ENCODE measurements at places on chromosomes 16 and 17.

DNA sequence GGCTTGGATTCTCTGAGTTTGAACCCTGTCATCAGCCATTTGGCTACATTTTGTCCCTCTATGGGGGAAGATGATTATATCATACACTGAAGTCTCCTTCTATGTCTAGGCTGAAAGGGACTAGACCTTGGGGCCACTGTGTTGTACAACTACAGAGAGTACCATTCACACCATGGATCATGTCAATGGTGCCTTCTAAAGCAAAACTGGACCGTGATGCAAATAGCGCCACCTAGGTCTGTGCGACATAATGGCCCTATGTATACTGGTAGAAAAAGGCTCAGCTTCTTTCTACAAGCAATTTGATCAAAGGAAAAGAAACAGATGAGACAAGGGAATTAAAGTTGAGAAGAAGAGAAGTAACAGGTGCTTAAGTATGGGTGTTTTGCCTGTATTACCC is 100.7 kb downstream of the LYRM1 start:
- peak; percentile 42 for DNase-seq

- no peak for DNase-seq
These were observed 5.6 kb downstream of the STAT5B start for GRCh38 chr17:42270596-42270995.

DNA sequence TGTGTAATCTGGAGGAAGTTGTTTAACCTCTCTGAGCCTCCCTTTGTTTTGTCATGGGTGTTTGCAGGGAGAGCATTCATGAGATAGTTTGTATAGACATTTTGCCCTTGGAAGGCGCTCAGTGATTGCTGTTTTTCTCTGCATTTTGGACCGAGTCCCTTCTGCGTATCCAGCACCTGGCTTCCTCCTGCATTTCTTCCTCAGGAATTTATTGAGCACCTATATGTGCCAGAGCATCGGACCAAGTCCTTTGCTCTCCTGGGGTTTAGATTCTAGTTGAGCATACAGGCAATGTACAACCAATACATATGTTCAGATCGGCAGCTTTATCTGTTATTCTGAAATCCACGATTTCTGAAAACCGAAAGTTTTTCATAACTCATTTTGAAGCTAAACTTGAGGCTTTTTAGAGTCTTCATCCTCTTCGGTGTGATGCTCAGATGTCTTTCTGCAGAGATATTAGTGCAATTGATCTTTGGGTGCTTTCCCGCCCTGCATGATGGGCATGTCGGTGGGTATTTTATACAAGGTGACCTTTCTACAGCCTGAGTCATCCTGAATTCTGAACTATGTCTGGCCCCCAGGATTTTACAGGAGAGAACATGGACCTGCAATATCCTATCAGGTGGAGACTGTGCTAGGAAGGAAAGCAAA is 4.1 kb downstream of the IL4R start:
- no peak for DNase-seq

- DNase-seq: no peak
These were observed 295.4 kb upstream of the AXIN2 start for GRCh38 chr17:65856865-65857264.

- peak; percentile 39 for DNase-seq
These were observed 37.6 kb upstream of the PIRT start for GRCh38 chr17:10875430-10875851.

- DNase-seq: no peak
These were observed 3.4 kb downstream of the TBC1D24 start for GRCh38 chr16:2478279-2478678.

GRCh38 chr16:65534121-65534528 is 412.3 kb upstream of the CDH11 start:
- no peak for DNase-seq

DNA sequence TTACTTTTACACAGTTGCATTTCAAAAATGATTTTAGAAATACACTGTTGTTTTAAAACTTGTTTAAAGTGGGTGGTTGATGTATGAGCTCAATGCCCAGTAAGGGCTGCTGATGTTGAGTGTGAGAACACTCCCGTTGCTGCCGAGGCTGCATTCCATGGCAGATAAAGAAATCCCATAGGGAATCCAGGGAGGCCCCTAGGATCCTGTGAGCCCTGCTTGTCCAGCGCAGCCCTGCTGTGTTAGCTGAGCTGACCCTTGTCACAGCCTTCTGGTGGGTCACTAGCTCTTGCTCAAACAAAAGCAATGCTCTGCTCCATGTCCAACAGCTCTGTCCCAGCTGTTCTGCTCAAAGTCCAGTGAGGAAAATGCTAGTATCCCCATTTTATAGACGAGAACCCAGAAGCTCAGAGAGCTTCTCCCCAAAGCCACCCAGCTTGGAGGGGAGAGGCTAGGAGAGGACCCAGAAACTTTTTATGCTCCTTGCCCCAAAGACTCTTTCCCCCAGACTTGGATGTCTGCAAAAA is 18.6 kb upstream of the COL1A1 start:
- DNase-seq: no peak

DNA sequence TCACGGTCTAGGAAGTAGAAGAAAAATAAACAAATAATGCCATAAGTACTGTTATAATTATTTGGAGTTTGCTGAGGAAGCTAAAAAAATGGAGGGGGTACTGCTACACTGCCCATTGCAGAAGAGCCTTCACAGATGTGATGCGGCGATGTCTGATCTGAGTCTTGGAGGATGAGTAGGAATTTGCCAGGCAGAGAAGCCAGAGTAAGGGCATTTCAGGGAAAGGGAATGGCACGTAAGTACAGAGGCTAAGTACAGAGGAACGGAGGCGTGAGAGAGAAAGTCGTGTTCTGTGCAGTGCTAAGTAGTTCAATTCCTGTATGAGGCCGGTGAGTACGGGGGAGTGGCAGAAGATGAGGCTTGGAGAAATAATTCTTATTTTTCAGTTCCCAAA is 741 bp upstream of the GRB2 start:
- DNase-seq: peak; percentile 22

GRCh38 chr17:4184811-4185210 is 41.8 kb downstream of the CYB5D2 start:
- DNase-seq: no peak

DNA sequence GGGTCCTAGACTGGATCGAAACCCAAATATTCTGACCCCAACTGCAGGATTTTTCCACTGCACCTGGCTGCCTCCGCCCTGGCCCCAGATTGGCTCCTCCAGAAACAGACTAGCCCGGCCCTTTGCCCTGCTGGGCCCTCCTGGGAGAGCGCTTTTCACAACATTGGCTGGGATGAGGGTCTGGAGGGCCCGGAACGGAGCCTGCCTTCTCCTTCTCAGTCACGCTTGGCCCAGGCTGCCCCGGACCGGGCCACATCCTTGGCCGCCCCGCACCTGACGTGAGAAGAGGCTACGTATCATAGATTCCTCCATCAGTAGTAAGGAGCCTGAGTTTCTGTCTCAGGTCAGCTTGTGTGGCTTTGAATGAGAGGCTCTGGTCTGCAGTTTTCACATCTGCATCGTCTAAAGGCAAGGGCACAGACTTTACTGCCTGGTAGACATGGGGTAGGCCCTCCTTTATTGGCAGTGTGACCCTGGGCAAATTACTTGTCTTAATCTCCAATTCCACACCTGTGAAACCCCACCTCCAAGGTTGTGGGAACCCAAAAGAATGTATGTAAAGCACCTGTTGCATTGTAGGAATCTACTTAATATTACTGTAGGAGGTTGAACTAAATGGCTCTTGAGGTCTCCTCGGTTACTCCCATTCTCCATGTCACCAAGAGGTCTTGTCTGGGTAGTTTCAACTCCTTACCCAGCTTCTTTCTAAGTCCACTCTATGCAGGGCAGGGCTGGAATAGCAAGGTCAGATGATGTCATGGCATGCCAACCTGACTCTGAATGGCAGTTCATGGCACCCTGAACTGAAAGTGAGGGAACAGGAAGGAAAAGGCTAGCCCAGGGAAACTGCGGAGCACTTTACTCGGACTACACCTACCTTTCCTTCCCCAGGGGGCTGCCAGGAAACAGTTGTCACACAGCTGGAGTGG is 661 bp downstream of the LRRC3C start:
- peak; percentile 48 for DNase-seq

GRCh38 chr16:81473558-81473957 is 28.9 kb downstream of the CMIP start:
- DNase-seq: no peak

GRCh38 chr17:81396278-81396721 is 1.0 kb downstream of the BAHCC1 start:
- no peak for DNase-seq

DNA sequence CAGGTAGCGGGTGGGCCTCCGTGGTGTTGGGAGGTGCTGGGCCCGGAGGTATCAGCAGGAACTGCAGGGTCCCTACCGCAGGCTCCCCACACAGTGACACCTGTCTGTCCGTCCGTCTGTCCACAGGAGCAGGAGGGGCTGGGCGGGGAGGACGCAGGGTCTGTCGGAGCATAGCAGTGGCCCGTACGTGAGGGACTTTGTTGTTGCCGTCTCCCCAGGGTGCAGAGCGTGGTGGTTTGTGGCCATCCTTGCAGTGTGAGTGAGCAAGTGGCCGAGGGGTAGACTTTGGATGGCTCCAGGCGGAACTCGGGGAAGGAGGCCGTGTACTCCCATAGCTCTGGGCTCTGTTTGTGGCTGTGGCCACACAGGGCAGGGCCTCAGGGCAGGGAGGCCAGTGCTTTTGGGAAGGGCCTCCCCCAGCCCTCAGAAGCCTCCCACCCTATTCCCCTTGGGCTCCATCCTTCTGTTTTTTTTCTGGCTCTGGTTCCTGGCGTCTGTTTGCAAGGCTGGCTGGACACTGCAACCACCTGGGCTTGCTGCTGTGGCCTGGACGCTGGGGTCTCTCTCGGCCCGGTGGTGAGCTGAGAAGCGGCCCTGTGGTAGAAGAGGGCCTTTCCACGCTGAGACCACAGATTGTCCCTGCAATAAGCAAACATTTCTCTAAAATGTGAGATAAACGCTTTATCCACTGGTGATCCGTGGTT is 41.0 kb upstream of the ZNF750 start:
- no peak for DNase-seq

DNA sequence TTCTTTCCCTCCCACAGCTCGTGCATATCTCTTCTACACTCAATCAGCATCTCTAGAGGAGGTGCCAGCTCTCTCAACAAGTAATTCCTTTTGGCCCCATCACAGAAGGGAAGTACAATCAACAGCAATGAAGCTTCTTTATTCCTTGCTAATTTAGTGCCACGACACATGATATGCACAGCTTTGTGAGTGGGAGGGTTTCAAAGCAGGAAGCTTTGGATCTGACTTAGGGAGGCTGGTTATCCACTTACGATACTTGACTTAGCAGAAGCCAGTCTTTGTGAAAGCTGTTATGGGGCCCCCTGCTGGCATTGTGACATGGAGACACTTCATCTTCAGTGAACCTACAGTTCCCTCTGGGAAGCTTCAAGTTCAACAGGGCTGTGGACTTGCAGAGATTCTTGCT is 81.0 kb downstream of the TMEM100 start:
- DNase-seq: peak; percentile 48

DNA sequence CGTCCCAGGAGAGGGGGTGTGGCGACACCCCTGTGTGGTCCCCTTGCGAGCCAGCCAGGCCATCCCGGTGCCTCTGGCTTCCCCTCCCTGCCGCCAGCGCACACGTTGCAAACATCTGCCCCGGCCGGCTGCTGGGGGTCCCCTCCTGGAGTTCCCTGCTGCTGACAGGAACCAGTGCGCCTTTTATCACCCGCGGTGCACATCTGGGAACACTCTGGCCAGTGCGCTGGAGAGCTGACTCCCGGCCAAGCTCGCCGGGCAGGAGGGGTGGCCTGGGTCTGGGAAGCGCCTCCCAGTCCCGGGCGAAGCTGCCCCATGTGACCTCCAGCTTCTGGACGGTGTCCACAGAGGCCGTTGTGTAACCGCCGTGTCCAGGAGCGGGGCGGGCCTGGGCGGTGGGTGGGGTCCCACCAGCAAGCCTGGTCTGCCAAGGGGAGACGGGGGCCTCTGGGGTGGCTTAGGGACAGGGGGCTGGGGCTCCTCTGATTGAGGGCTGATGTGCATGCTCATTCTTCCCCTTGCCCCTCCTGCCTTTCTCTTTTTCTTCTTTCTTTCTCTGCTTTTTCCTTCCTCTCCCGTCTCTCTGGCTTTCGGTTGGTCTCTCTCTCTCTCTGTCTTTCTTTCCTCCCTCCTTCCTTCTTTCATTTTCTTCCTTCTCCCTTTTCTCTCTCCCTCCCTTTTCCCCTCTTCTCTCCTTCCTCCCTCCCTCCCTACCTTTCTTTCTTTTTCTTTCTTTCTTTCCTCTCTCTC is 25.2 kb upstream of the CIBAR2 start:
- no peak for DNase-seq

DNA sequence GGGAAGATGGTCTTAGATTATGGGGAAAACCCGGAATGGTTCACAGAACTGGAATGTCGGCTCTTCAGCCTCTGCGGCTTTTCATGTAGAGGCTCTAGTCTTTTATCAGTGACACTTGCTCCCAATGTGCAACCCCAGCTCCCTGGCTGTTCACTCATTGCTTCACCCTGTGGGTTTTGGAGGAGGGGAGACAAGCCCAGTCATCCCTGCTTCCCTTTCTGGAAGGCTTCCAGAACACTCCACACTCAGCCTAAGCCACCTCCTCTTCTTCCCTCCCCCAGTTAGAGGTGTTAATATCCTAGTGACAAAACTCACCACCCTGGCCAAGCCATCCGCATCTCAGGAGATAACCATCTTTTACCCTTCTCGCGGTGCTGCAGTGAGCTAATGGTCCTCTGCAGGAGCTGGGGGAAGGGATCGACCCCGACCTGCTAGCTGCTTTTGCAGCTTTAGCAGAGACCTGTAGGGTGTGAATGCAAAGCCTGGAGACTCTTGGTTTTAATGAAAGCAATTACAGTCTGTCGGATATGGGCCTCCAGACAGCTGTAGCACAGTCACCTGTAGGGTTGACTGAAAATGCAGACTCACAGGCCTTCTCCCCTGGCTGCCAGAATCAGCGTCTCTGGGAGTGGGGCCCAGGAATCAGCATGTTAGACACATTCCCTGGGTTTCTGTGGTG is 24.3 kb upstream of the LASP1NB start:
- DNase-seq: no peak

DNA sequence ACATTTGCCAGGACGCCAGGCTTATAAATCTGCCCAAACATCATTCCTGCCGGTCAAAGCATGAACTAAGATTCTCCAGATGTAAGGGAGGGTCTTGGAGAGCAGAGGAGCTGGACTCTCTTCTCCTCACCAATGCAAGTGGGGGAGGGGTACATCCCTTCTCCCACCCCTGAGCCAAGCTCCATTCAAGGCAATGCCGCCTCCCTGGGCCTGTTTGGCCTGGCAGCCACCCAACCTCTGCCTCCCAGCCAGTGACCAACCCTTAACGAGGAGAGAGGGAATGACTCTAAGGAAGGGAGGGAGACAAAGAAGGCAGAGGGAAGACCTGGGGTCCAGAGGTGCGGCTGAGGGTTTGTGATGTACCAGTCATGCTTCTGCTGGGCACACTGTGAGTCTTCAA is 13.8 kb downstream of the C17orf50 start:
- no peak for DNase-seq

Data from RPMI8226 (cell line).